ENCODE measurements at places on chromosomes 11 and 22.

DNA sequence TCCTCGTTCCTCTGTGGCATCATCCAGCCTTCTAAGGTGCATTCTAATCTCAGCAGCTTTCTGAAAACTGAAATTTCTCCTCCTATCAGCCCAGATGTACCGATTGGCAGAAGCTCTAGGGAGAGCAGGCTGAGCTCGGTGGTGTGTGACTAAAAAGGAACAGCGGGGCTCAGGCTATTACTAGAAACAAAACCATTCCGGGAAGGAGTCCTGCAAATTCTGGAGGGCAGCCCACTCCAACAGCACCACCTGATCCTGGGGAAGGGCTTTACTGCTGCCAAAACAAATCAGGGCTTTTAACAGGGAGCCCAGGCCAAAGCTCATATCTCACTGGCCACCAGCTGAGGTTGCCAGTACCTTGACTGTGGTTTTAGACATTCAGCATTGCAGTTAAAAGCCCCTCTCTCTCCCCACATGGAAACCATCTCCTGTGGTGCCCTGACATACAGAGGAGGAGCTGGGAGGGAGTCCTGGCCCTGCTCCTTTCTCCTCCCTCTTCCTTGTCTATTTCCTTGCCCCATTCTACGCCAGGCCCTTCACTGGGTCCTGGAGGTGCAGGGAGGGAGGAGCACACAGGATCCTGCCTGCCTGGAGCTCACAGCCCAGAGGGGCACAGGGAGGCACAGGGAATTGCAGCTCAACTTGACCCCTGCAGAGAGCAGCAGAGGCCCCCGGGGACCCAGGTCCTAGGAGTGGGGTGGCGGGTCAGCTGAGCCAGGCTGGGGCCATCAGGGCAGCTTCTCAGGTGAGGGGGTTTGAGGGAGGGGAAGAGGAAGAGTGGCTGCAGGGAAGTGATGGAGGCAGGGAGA lies 889 bp downstream of the PLAAT4 start:
- peak; percentile 44 for DNase-seq

GRCh38 chr22:42356533-42356932 lies 75.7 kb downstream of the NFAM1 start:
- DNase-seq, result no peak

GRCh38 chr11:84993386-84993785 lies 633.8 kb downstream of the DLG2 start:
- DNase-seq, result peak; percentile 11

DNA sequence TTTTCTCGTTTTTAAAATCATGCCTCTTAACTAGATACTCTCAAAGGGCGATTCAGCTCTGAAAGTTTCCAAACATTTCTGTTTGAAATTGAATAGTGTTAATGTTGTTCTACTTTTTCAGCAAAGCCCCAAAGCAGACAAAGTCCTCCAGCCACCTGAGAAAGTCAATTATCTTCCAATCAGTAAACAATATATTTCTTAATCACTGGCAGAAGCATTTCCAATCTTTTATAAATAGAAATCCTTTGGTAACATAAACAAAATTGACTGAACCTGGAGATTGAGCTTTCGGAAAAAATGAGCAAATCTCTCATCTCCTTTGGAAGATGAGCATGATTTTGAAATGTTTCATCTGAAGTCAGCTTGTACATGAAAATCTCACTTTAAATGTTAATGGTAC lies 84.4 kb upstream of the FIBIN start:
- no peak for DNase-seq

- no peak for DNase-seq
These were observed 188.9 kb downstream of the BRD1 start for GRCh38 chr22:49638788-49639187.

DNA sequence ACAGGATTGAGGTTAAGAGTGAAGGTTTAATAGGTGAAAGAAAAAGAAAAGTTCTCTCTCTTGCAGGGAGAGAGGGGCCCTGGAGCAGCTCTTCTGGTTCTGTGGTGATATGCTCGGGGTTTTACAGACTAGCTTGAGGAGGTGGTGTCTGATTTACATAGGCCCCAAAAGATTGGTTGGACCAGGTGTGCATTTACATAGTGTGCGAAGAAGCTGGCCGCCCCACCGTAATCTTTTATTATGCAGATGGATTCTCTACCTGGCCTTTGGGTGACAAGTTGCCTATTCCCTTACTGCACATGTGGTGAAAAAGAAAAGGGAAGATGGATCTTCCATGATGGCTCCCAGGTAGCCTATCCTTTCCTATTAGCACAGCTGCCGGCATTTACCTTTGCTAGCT lies 219.9 kb upstream of the GRIA4 start:
- DNase-seq, result no peak
